Vagina (tissue), 2 donors: ENCODE measurements at places on chromosomes 12 and 14. TPM values are rescaled to one million over a fixed set of nuclear protein-coding genes. Genes with fewer than 3 reads are reported as not detected.

CBLN3 gene
- 1.7 TPM for total RNA-seq

SLC38A6 gene
- total RNA-seq, result 17.2 TPM

PPHLN1 gene
- 47.9 TPM for total RNA-seq

KRT79 gene
- 1.7 TPM for total RNA-seq

GRCh38 chr12:122336015-122336946 lies 70.0 kb upstream of the VPS33A start:
- DNase-seq, result no peak

- DNase-seq, result no peak
Measured at GRCh38 chr12:46933947-46934346, 108.2 kb upstream of the SLC38A4 start.

DNA sequence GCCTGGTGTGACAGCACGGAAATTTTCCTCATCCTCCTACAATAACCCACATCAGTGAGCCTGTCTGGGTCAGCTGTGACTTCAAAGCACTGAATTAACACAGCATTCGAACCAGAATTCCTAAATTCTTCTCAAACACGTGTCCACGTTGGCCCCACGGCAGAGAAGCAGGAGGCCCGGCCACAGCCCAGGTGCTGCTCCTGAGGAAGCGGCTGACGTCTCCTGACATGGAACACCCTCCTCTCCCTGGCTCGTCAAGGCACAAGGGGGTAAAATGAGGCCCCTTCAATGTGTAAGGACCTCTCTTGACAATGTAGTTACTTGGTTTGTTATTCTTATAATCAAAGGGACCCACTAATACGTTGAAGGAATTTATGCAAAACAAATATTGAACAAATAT lies 156.3 kb upstream of the GSC start:
- DNase-seq, result no peak

DNA sequence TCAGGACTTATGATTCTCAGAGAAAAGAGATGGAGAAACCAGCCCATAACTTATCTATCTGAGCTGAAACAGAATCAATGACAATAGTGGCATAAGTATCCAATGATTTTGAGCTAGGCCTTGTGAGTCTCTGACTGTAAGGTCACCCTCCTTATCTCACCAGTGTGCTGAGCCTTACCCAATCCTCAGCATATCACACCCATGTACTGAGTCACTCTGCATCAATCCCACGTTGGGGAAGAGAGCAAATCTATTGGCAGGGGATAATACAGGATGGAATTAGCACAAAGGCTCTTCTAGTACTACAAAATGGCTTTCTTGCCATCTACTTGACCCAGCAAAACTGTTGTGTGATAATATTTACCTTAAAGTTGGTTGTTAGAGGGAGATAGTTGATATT lies 997.8 kb downstream of the NRXN3 start:
- no peak for DNase-seq

- no peak for DNase-seq
Measured at GRCh38 chr14:91963465-91963864, 16.0 kb upstream of the FBLN5 start.

- DNase-seq, result no peak
Measured at GRCh38 chr12:121693155-121693687, 19.3 kb upstream of the TMEM120B start.

DNA sequence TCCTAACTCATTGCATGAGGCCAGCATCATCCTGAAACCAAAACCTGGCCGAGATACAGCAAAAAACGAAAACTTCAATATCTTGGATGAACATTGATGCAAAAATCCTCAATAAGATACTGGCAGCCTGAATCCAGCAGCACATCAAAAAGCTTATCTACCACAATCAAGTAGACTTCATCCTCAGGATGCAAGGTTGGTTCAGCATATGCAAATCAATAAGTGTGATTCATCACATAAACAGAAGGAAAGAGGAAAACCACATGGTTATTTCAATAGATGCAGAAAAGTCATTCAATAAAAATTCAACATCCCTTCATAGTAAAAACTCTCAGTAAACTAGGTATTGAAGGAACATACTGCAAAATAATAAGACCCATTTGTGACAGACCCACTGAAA lies 56.5 kb upstream of the PPFIA2 start:
- no peak for DNase-seq
